Activated CD4-positive, alpha-beta T cell treated with anti-CD3 and anti-CD28 coated beads, Interleukin-2, amount 10 ng/mL, durations not matched to agents 7 days and 5 days (primary cell): ENCODE measurements at places on chromosomes 2 and 18.

- no peak for DNase-seq
These were observed 10.0 kb downstream of the SH3RF3 start for GRCh38 chr2:109139002-109139401.

DNA sequence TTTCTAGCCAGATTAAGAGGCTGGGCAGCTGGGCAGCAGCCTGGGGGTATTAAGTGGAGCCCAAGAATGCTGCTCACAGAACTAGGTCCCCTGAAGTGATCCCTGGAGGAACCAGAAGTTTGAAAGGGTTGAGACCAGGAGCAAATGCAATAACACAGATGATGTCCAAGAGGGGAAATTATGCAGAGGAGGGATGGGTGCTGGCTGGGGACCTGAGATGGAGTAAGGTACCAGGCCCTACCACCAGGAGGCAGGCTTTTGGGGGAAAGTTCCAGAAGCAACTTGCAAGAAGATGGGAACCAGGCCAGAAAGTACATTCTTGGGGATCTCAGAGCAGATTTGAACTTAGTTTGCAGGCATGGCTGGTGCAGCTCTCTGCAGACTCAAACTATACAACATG, 175.1 kb downstream of the NCK2 start:
- peak; percentile 40 for DNase-seq

DNA sequence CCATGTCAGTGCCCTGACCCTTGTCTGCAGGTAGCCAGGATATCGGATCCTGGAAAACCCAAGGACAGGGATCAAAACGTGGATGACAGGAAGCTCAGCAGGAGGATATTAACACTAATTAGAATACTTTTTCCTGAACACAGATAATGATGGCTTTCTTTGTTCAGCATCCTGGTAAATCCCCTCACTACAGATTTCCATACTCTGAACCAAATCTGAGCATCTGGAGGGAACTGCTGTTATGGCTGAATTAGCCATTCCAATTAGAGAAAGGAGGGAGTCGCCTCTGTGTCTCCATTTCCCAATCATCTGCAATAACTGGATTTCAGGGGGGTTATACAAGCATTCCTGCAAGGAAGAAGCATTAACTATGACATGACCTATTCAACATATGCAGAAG, 24.4 kb downstream of the CXCR4 start:
- DNase-seq: no peak

GRCh38 chr2:147600223-147600622, 244.6 kb upstream of the ACVR2A start:
- no peak for DNase-seq

- DNase-seq: no peak
These were observed 102.1 kb upstream of the HS6ST1 start for GRCh38 chr2:128420776-128421175.

- no peak for DNase-seq
These were observed 14.7 kb downstream of the CDC42EP3 start for GRCh38 chr2:37656512-37657423.

GRCh38 chr2:109089602-109090300, 39.3 kb upstream of the SH3RF3 start:
- DNase-seq: no peak

- no peak for DNase-seq
These were observed 3.1 kb downstream of the PROM2 start for GRCh38 chr2:95277246-95277906.

GRCh38 chr2:42261518-42262195, 92.5 kb downstream of the EML4 start:
- no peak for DNase-seq

GRCh38 chr2:111208639-111209038, 87.9 kb downstream of the BCL2L11 start:
- DNase-seq: no peak

GRCh38 chr2:225233234-225233633, 166.3 kb upstream of the NYAP2 start:
- DNase-seq: no peak

- DNase-seq: peak; percentile 17
These were observed 5.4 kb downstream of the RAB11FIP5 start for GRCh38 chr2:73107211-73107926.

DNA sequence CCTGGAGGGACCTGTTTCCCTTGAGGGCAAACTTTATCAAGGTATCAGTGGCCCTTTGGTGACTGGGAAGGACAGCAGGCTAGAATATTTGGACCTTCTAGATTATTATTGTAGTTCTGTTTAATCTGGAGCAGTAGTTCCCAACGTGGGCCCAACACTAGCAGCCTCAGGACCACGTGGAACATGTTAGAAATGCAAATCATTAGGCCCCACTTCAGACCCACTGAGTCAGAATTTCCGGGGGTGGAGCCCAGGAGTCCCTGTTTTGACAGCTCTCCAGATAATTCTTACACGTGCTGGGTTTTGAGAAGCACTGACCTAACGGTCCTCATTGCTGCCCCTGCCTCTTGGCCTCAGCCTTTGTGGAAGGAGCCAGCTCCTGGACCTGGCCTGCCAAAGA, 25.5 kb upstream of the DYNC2LI1 start:
- DNase-seq: no peak

GRCh38 chr2:1647417-1648240, 96.7 kb downstream of the PXDN start:
- no peak for DNase-seq

GRCh38 chr2:25376750-25377621, 35.3 kb upstream of the DNMT3A start:
- DNase-seq: peak; percentile 94

- no peak for DNase-seq
These were observed 312.0 kb downstream of the CELF4 start for GRCh38 chr18:37253394-37254235.

- no peak for DNase-seq
These were observed 471.9 kb upstream of the TNP1 start for GRCh38 chr2:217331523-217332416.

DNA sequence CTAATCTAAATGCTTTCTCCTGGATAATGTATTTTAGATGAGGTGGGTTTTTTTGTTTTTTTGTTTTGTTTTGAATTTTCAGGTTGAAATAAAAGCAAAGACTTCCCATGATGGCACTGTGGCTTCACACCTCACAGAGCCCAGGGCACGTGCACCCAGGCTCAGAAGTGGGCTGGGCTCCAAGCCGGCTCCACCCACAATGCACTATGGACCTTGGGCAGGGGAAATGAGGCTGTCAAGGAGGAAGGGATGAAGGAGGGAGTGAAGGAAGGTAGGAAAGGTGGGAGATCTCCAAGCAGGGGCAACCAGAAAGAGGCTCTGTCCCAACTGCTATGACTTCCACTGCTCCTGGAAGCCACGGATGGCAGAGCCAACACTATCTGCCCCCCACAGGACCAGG, 60.4 kb downstream of the BIN1 start:
- DNase-seq: no peak

DNA sequence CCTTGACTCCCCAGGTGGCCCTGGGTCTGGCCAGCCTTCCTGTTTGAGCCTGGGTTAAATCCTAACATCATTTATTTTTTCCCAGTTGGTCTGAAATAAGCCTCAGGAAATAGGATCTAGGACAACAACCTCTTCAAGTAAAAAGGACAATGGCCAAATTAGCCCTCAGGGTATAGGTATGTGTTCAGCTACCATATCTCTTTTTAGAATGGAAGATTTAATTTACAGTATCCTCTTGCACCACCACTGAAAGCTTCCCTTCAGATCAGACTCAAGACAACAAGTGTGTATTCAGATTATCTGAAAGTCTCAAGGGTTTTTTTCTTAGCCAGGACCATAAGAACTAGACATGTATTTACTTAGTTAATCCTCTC, 61.6 kb upstream of the CXCR4 start:
- DNase-seq: no peak

DNA sequence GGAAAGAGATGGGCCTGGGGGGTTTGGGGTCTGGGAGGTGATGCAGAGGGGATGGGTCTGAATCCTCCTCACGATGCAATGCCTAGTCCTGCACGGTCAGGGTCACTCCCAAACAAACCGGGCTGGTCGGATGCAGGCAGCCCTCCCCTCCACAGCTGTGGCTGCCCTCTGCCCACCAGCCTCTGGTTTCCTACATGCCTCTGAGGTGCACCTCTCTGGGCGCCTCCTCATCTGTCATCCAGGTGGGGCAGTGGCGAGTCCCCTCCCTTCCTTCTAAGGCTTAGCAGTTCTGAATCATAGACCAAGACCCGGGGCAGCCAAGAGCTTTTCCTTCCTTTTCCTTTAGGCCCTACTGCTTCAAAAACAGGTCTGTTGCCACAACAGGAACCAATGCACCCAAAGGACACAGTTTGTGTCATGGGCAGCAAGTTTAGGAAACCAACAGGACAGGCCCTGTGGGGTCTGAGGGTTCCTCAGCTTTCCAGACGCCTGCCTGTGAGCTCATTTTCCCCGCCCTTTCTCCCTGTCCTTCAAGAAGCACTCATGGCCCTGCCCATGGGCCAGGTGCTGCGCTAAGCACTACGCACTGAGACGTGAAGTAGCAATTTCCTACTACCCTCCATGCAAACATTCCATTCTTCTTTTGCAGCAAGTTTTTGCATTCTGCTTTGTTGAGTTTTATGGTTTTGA, 6.5 kb upstream of the MAL start:
- no peak for DNase-seq

- DNase-seq: no peak
These were observed 253.4 kb downstream of the WDPCP start for GRCh38 chr2:63334910-63335309.

DNA sequence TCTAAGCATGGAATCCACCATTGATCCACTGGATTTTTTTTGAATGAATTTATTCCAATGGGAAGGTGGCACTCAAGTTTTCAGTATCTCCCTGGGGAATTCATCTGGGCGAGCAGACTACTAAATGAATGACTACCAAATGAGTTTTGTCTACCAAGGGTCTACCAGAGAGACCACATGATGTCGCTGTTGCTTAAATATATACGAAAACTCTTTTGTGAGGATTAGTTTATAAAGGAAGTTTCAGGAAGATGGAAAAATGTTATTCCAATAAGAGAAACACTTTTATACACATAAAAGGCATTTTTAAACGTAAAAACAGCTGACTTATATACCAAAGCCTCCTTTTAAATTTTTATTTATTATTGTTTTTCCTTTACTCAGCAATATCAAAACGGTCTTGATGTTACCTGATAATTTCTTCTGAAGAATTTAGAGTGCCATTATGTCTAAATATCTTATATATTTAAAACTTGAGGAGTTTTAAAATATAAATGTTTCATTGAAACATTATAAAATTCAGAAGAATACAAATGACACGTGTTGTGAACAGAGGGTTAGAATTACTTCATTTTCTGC, 139.7 kb downstream of the HRH4 start:
- DNase-seq: peak; percentile 31

- DNase-seq: no peak
These were observed 27.3 kb downstream of the SESTD1 start for GRCh38 chr2:179237209-179237946.

DNA sequence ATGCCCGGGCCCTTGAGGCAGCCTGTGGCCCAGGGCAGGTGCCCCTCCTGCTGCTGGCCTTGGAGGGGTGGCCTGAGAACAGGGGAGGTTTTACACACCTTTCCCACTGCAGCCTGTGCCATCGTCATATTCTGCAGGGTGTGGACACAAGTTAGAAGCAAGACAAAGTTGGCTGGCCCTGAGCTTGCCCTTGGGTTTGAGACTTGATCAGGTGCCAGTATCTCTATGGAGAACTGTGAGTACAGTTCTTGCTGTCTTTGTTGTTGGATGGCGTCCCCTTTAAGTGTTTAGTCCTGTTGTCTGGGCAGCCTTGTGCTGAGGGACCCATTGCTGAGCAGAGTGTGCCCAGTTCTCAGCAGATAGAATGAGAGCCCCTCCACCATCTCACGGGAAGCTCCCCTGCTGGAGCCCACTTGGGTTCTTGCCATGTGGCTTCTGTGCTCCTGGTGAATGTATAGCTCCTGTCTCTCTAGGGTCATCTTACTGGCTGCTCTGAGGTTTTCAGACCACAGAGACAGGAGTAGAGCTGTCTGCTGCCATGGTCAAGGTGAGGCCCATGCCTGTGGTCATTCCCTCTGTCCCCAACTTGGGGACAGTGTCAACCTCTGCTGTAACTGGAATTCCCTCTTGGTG, 115.9 kb downstream of the SH3RF3 start:
- DNase-seq: no peak

DNA sequence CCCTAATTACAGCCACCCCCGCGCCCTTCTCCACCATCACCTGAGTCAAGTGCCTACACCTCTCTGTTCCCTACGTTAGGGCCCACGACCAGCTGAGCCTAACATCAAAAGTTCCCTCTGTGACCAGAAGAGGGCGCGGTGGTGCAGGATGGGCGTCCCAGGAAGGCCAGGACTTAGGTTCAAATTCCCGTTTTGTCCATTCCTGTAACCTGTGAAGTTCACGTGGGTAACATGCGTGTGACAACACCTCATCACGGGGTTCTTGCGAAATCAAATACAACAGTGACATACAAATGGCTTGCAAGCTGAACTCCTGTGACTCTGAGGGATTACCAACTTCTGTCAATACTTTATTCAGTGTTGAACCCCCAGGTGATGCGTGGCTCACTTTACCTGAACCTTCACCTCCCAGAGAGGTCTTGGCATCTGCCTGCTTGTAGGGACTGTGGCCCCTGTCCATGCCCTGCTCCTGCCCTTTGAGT, 207.9 kb downstream of the ARL4C start:
- peak; percentile 72 for DNase-seq

DNA sequence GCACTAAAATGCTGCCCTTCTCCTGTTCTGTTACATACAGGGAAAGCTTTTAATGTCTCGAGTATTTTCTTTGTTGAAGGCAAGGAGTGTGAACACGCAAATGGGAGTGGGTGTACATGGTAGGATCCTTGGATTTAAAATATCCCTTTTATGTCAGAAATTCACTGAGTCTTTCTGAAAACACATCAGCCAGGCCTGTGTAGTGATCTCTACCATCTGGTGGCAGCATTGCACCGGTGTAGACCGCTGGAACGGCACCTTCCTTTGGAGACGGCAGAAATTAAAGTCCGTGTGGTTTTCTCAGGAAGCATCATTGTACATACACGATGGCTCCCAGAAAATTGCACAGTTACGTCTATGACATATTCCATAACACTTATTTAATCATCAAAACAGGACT, 515.8 kb downstream of the GALR1 start:
- no peak for DNase-seq

DNA sequence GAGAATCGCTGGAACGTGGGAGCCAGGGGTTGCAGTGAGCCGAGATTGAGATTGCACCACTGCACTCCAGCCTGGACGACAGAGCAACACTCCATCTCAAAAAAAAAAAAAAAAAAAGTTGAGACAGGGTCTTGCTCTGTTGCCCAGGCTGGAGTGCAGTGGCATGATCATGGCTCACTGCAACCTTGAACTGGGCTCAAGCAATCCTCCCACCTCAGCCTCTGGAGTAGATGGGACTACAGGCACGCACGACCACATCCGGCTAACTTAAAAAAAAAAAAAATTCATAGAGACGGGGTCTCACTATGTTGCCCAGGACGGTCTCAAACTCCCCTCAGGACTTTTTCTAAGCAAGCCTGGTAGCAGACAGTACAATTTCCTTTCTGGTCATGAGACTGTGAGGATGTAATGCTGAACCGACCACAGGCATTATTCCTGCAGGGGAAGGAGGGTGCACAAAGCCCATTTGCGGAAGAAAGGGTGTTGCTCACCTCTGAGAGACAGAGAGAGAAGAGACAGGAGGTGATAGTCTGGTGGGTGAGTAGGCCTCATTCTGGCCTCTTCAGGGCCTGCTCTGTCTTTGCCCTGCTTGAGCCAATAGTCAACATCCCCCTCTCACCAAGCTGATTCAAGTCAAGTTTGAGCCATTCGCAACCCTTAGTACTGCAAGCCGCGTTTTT, 205.3 kb downstream of the ZFP36L2 start:
- no peak for DNase-seq

- DNase-seq: no peak
These were observed 400.3 kb upstream of the SMIM21 start for GRCh38 chr18:75827751-75828287.
